RWPE1 (cell line): ENCODE measurements at places on chromosomes 2 and 18.

- no peak for DNase-seq
Observed at GRCh38 chr2:231615058-231615671, 22.5 kb downstream of the TEX44 start.

GRCh38 chr2:233402789-233403188 is 48.5 kb downstream of the DGKD start:
- DNase-seq = no peak

DNA sequence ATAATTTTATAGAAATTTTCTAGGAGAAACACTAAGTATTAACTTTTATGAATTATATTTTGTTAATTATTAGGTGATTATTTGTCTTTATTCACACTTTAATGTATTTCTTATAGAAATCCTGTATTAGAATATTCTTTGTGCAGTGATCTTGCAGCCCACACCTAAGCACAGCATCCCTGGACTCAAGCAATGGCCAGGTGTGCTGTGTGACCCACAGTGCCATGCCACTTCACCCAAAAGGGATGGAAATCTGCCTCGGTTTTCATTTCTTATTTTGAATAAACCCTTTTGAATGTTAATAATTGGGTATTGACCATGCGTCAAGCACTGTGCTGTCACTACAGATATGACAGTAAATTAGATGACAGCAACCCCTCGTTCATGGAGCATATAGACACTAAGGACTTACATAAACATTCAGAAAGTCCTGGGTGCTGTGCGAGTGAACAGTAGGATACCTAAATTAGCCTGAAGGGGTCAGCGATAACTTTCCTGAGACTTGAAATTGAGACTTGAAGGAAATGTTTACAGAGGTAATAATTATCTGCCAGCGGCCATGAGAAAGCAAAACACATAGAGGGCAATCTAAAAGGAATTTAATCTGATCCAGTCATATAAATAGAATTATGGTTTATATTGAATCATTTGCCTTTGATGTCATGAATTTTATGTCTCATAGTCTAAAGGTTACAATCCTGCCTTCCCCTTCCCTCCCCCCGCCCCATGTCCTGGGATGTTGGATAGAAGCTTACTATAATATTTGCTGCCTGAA is 52.7 kb upstream of the CALCRL start:
- no peak for DNase-seq

GRCh38 chr2:215680605-215681598 is 245.0 kb upstream of the FN1 start:
- no peak for DNase-seq
